ENCODE measurements at places on chromosomes 1 and 21. TPM values are rescaled to one million over a fixed set of nuclear protein-coding genes. Genes with fewer than 3 reads are reported as not detected.

Gene ARMH1
- 16.9 TPM for total RNA-seq

Gene LAMTOR2
- total RNA-seq: 76.8 TPM

Gene RHD
- total RNA-seq: not detected

Gene C4BPA
- total RNA-seq: not detected

Gene BCAR3
- total RNA-seq: 62.5 TPM

Gene FCRLB
- 1.0 TPM for total RNA-seq

Gene UBXN10
- total RNA-seq: 11.9 TPM

Gene LCE3D
- not detected for total RNA-seq

Gene ZBED6
- 32.7 TPM for total RNA-seq

Gene MAP3K6
- 26.2 TPM for total RNA-seq

Gene GJA4
- total RNA-seq: not detected

Gene COL9A2
- 9.3 TPM for total RNA-seq

Gene RNU1-4
- 3,235 TPM for total RNA-seq

Gene CD101
- 1.8 TPM for total RNA-seq

Gene FLG2
- total RNA-seq: not detected

Gene AGTRAP
- total RNA-seq: 77.7 TPM

Gene SPRR2A
- not detected for total RNA-seq

Gene LCE4A
- not detected for total RNA-seq

Gene GALNT2
- 121 TPM for total RNA-seq

Gene BLACAT1
- 13.5 TPM for total RNA-seq

Gene KRTAP21-2
- total RNA-seq: not detected

Gene NOS1AP
- 9.2 TPM for total RNA-seq

Gene RIPPLY3
- 0.17 TPM for total RNA-seq
